ENCODE measurements at places on chromosomes 2 and 18.
A peak's percentile ranks its signal among the peaks of the same experiment; 100 is the strongest.

- peak; percentile 44 for DNase-seq
These were observed 64.0 kb downstream of the PMS1 start for GRCh38 chr2:189848276-189848675.

DNA sequence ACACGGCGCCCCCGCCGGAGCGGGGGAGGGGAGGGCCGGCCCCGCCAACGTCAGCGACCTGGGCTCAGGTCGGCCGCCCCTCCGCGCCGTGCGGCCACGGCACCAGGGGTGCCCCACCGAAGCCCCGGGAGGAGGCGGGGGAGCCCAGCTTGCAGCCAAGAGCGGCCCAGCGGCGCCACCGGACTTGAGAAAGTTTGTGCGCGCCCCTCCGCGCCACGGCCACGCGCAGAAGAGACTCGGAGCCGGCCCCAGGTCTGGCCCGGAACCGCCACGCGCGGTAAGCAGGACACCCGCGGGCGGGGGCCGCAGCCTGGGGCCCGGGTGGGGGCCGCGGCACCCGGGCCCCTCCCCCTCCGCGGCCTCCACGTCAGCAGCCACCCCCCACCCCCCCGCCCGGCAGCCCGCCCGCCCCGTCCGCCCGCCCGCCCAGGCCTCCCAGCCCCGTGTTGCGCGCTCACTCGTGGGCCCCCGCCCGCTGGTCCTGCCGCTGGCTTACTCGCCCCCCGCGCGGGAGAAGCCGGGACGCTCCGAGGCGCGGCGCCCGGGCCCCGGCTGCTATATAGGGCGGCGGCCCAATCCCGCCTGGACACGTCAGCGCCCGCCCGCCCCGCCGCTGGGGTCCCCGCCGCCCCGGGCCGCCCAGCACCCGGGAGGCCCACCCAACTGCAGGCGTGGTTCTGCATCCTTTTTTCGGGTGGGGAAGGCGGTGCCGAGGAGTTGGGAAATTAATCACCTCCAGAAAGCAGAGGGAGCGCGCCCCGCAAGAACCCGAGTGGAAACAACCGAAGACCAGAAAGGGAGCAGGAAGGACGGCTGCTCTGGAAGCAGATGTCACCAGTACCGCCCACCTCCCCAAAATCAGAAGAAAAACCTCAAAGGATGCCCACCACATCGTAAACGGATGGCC, 42.9 kb downstream of the HDLBP start:
- peak; percentile 88 for DNase-seq

GRCh38 chr2:224849264-224849663, 133.1 kb upstream of the CCDC195 start:
- DNase-seq, result no peak

DNA sequence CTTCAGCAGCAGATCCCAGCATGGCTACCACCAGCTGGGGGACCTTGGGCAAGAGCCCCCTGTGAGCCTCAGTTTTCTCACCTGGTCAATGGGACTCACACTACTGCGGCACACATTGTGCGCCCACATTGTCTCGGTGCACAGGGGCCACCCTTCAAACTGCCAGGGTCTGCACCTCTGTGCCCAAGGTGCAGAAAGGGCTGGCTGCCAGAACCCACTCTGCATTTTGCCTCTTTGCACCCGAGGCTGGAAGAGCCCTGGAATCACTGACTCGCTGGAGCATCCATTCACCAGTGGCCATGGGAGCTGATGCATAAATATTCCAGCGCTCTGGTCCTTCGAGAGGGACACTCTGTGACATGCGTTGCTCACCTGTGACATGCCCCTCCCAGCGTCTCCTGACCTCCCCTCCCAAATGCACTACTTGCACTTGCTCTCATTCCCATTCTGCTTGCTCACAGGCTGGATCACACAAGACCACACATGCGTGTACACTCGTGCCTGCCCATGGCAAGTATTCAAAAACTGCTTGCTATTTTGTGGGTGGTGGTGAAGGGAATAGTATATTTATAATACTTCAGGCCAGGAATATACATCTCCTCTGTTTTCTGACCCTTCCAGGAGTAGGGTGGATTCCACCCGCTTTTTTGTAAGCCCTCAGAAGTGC, 18.8 kb upstream of the C1QL2 start:
- DNase-seq, result no peak

GRCh38 chr2:102592601-102593000, 26.8 kb upstream of the SLC9A2 start:
- no peak for DNase-seq

DNA sequence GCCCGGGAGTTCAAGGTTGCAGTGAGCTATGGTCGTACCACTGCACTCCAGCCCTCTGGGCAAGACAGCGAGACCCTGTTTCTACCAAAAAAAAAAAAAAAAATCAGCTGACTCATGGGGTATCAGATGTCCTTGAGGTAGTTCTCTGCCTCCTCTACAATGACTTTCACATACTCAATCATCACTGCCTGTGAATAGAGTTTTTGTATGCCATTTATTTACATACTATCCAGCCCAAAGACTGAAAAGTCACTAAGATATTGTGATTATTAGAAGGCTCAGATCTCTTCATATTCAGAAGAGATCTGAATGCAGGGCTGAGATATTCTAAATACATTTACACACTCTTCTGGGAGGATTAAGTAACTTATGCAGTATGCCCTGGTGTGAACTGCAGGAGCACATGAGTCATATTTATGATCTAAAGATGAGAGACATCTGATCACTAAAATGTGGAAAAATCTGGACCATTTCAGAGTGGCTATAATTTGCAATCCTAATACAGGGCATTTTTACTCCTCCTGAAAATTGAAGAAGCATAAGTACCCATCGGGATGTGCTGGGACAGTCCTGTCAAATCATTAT, 38.9 kb downstream of the KLF7 start:
- DNase-seq, result peak; percentile 47
